ENCODE measurements at places on chromosomes 2 and 18.

DNA sequence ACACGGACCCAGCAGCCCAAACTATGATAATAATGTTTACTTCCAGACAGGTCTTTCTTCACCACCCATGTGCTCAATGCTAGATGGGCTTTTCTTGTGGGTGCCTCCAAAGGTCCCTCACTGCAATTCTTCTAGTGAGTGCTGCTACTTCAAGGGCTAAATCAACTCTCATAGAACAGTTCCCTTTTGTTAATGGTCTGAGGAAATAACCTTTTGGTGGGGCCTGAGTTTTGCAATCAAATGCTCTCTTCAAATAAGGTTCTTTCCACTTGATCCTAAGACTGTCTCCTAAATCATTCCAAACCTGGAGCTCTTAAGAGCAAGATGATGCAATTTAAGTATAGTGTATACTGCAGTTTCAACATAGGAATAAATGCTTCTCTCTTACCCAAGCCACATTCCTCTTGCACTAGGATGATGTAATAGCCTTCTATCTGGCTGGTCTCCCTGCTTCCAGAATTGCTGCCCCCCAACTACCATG lies 6.0 kb downstream of the NEMP2 start:
- H3K4me3 ChIP-seq: no peak overlapping the region
- H3K27me3 ChIP-seq: no peaks in the 10 kb centered on the region
- peaks cover 25% of the 10 kb centered on the region for H3K4me1 ChIP-seq
- no peak overlapping the region for H3K27ac ChIP-seq
- no peak for DNase-seq

DNA sequence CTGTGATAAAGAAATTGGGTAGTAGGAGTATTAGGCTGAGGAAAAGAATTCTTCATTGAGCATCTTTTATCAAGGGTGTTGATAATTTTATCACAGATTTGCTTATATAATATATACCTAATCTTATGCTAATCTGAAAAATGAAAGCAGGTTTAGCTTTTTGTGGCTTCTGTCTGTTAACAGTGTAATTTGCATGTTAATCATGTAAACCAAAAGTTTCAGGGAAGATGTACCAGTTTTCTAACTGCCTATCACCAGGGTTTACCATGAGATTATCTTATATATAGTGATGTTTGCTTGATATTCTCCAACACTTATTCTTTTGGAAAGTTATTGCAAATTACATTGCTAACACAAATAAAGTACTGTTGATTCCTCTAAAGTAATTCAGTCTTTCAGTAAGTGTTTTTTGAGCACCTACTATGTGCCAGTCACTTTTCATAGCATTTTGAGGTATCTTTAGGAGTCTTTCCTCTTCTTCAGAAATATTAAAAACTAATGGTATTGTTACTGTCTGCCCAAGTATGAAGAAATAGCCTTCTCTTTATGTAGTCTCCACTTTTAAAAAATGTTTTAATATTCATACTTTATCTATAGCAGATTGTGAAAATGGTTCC lies 41.6 kb downstream of the GCC2 start:
- H3K27me3 ChIP-seq: no peaks in the 10 kb centered on the region
- peaks cover 39% of the 10 kb centered on the region for H3K36me3 ChIP-seq
- H3K27ac ChIP-seq: no peak overlapping the region
- H3K4me3 ChIP-seq: no peak overlapping the region

- H3K27me3 ChIP-seq: no peaks in the 10 kb centered on the region
- H3K27ac ChIP-seq: no peak overlapping the region
- DNase-seq: no peak
- H3K4me3 ChIP-seq: no peak overlapping the region
Observed at GRCh38 chr2:30109856-30110255, 37.0 kb upstream of the YPEL5 start.

DNA sequence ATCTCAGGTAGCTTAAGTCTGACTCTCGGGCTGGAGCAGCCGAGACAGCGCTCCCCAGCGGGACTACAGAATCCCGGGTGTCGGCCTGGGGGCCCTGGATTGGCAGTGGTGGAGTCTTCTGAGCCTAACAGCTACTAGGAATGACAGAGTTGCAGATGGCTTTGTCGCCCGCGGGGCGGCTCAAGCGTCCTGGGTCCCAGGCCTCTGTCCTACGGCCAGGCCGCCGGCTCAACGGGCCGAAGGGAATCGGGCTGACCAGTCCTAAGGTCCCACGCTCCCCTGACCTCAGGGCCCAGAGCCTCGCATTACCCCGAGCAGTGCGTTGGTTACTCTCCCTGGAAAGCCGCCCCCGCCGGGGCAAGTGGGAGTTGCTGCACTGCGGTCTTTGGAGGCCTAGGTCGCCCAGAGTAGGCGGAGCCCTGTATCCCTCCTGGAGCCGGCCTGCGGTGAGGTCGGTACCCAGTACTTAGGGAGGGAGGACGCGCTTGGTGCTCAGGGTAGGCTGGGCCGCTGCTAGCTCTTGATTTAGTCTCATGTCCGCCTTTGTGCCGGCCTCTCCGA lies 8.8 kb downstream of the SIX2 start:
- peak; percentile 76 for DNase-seq
- H3K36me3 ChIP-seq: no peaks in the 10 kb centered on the region
- peak overlapping the region; percentile 69 for H3K4me3 ChIP-seq
- peaks cover 32% of the 10 kb centered on the region for H3K4me1 ChIP-seq
- H3K27ac ChIP-seq: no peak overlapping the region

DNA sequence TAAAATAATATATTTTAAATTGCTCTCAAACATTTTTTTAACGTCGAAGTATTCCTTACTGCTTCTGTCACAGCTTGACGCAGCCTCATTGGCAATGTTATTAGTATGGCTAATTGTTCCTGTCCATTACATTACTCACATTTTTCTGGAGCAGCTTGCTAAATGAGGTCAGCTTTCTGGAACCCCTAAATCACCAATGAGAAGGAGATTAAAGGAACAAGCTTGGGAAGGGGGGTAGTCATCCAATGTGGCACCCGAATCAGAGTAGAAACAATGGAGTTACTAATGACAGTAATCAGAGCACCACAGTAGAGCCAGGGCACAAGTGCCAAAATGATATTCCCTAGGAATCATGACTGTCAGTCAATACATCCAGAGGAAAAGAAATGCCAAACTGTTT lies 5.1 kb downstream of the NEUROD1 start:
- peaks cover 82% of the 10 kb centered on the region for H3K27me3 ChIP-seq
- H3K4me1 ChIP-seq: peaks cover 28% of the 10 kb centered on the region
- no peak for DNase-seq
- no peaks in the 10 kb centered on the region for H3K36me3 ChIP-seq
- no peak overlapping the region for H3K27ac ChIP-seq

GRCh38 chr2:223062396-223062795 lies 10.4 kb downstream of the KCNE4 start:
- peaks cover 7% of the 10 kb centered on the region for H3K4me1 ChIP-seq
- no peaks in the 10 kb centered on the region for H3K36me3 ChIP-seq
- H3K4me3 ChIP-seq: no peak overlapping the region

DNA sequence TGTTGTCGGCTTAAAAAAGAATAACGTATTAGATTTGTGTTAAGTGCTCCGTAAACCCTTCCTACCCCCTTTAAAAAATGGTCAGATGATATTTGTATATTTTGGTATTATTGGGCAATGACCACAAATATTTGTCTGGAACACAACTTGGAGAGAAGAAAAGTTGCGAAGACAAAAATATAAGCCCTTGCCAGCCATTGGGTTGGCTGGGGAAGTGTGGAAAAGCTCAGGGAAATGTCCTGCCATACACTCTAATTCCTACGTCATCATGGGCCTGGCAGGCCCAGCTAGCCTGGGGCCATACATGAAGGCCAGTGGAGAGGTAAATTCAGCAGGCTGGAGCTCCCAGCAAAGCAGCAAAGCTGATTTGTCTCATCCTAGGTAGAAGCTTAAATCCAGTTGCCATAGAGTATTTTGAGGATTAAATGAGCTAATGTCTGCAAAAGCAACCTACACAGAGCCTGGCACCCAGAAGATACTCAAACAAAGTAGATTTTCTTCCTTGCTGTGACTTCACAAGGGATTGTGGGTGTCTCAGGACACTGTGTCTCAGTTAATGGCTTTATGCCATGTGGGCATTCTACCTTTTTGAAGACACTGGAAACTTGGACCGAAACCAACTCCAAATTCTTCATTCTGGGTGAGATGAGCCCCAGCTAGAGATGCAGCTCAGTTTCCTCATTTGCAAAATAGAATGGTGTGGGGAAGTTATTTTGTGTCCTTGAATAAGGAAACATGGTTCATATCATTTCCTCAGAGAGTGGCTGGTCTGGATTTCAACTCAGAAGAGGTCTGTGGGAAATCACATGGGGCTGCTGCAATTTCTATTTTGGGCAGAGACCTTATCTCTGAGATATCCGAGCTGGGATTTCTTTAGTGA lies 87.9 kb upstream of the MAP4K3 start:
- H3K4me1 ChIP-seq: peaks cover 10% of the 10 kb centered on the region
- no peak for DNase-seq
- H3K27me3 ChIP-seq: no peaks in the 10 kb centered on the region
- H3K36me3 ChIP-seq: peaks cover 34% of the 10 kb centered on the region

GRCh38 chr18:829432-829831 lies 17.4 kb upstream of the YES1 start:
- no peak for DNase-seq
- H3K4me1 ChIP-seq: peaks cover 22% of the 10 kb centered on the region
- no peak overlapping the region for H3K4me3 ChIP-seq
- H3K27ac ChIP-seq: no peak overlapping the region

DNA sequence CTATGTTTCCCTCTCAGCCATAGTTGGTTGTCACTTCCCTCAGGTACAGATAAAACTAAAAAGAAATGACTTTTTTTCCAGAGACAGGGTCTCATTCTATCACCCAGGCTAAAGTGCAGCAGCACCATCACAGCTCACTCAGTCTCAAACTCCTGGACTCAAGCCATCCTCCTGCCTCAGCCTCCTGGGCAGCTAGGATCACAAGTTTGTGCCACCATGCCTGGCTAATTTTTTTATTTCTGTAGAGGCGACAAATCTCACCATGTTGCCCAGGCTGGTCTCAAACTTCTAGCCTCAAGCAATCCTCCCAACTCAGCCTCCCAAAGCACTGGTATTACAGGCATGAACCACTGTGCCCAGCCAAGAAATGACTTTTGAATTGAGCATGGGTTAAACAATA lies 8.2 kb downstream of the ROCK2 start:
- no peak overlapping the region for H3K27ac ChIP-seq
- peaks cover 10% of the 10 kb centered on the region for H3K4me1 ChIP-seq
- H3K4me3 ChIP-seq: no peak overlapping the region
- no peaks in the 10 kb centered on the region for H3K27me3 ChIP-seq
- DNase-seq: no peak
- peaks cover 11% of the 10 kb centered on the region for H3K36me3 ChIP-seq

- no peaks in the 10 kb centered on the region for H3K27me3 ChIP-seq
- DNase-seq: no peak
- H3K36me3 ChIP-seq: no peaks in the 10 kb centered on the region
- no peak overlapping the region for H3K27ac ChIP-seq
- H3K4me3 ChIP-seq: no peak overlapping the region
- peaks cover 24% of the 10 kb centered on the region for H3K4me1 ChIP-seq
Observed at GRCh38 chr2:205970348-205970747, 115.6 kb downstream of the INO80D start.

DNA sequence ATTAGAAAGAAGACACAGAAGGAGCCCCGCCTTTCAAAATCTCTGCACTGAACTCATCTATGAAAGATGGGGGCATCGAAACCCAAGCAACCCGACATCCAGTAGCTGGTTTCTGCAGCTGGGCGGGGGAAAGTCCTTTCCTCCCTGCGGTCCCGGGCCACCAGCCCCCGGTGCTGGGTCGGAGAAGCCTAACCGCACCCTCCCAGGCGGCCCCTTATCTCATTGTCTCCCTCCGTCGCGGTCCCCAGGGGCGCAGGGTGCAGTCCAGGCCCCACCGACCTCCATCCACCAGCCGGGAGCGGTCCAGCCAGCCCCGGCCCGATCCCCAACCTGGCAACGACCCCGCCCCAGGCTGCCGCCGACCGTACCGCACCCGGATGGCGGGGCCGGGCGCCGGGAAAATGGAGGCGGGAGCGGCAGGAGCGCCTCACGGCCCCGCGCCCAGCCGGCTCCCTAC lies 452 bp downstream of the RAPH1 start:
- peak overlapping the region; percentile 76 for H3K4me3 ChIP-seq
- peaks cover 8% of the 10 kb centered on the region for H3K36me3 ChIP-seq
- H3K27ac ChIP-seq: no peak overlapping the region
- DNase-seq: no peak
- peaks cover 25% of the 10 kb centered on the region for H3K27me3 ChIP-seq

DNA sequence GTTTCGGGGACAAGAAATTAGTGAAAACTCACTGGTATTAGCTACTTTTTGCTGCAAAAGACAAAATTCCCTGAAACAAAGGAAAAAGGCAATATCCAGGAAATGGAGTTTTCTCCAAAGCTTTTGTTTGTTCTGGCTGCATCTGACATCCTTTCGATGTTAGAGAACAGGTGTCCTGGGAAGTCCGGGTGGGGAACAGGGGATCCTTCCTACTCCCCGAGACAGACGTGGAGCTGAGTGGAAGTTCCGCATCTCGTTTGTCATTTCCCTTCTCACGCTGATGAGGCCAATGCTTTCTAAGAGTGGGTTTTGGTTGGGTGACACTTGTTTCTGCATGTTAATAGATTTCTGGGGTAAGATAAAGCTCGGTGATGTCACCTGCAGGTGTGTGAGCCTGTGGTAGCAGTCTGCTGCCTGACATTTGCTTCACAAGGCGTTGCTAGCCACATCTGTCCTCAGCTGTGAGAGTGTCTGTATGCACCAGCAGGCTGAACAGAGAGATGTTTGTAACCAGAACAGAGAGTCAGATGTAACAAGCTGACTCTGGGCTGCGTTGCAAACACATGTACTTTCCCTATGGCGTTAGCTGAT lies 125.9 kb downstream of the ACOXL start:
- H3K4me1 ChIP-seq: peaks cover 43% of the 10 kb centered on the region
- peaks cover 11% of the 10 kb centered on the region for H3K36me3 ChIP-seq
- no peaks in the 10 kb centered on the region for H3K27me3 ChIP-seq
- DNase-seq: no peak
- no peak overlapping the region for H3K4me3 ChIP-seq

DNA sequence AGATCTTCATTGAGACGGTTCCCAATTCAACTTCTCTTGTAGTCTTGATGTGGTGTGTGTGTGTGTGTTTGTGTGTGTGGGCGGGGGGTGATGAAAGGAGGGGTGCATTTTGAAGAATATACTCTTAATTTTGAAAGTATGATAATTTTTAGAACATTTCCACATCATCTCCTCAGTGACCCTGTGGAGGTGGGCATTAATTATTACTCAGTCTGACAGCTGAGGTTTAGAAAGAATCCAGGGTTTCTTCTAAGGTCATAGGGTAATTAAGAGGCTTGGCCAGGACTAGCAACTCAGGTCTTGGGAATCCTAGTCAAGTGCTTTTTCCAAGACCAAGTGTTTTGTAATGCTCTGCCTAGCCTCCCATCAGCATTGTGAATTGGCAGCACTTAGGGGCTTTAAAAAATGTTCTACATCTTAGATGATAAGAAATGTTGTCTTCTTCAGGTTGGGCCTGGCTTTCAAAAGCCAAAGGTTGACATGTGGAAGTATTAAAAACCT lies 100.5 kb downstream of the SPTBN1 start:
- H3K4me1 ChIP-seq: peaks cover 35% of the 10 kb centered on the region
- peak overlapping the region; percentile 78 for H3K4me3 ChIP-seq
- H3K27me3 ChIP-seq: no peaks in the 10 kb centered on the region
- H3K36me3 ChIP-seq: no peaks in the 10 kb centered on the region
- H3K27ac ChIP-seq: peak overlapping the region; percentile 99

GRCh38 chr2:35462226-35462998 lies 893.2 kb upstream of the CRIM1 start:
- no peaks in the 10 kb centered on the region for H3K36me3 ChIP-seq
- H3K4me3 ChIP-seq: no peak overlapping the region
- no peak overlapping the region for H3K27ac ChIP-seq
- H3K27me3 ChIP-seq: no peaks in the 10 kb centered on the region
- DNase-seq: no peak

GRCh38 chr2:197189426-197190099 lies 121.0 kb downstream of the ANKRD44 start:
- no peaks in the 10 kb centered on the region for H3K4me1 ChIP-seq
- H3K36me3 ChIP-seq: no peaks in the 10 kb centered on the region
- no peak overlapping the region for H3K27ac ChIP-seq
- H3K27me3 ChIP-seq: no peaks in the 10 kb centered on the region
- DNase-seq: no peak
- H3K4me3 ChIP-seq: no peak overlapping the region
